Activated CD4-positive, alpha-beta T cell treated with anti-CD3 and anti-CD28 coated beads, Interleukin-2, amount 50 U/mL, for 48 hours (primary cell): ENCODE measurements at places on chromosomes 1 and 21.

DNA sequence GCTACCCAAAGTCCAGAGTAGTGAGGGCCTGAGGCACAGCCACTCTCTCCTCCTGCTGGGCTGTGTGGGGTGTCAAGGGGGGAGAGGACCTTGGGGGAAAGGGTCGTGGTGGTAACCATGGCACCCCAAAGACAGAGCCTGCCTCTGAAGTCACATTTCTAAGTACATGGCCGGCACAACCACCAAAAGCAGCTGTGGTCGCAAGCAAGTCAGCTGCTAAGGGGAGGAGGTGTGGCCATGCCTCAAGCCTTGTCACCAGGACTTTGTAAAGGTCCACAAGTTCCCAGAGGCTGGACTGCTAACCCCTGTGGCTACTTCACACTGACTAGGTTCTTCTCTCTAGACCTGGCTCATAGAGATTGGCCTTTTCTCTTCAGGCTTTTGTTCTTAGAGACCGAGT lies 310.6 kb downstream of the LMX1A start:
- no peak for DNase-seq

GRCh38 chr1:1550591-1551432 lies 10.4 kb upstream of the TMEM240 start:
- DNase-seq = no peak

- DNase-seq = no peak
Observed at GRCh38 chr21:44374601-44375280, 21.3 kb downstream of the TRPM2 start.

DNA sequence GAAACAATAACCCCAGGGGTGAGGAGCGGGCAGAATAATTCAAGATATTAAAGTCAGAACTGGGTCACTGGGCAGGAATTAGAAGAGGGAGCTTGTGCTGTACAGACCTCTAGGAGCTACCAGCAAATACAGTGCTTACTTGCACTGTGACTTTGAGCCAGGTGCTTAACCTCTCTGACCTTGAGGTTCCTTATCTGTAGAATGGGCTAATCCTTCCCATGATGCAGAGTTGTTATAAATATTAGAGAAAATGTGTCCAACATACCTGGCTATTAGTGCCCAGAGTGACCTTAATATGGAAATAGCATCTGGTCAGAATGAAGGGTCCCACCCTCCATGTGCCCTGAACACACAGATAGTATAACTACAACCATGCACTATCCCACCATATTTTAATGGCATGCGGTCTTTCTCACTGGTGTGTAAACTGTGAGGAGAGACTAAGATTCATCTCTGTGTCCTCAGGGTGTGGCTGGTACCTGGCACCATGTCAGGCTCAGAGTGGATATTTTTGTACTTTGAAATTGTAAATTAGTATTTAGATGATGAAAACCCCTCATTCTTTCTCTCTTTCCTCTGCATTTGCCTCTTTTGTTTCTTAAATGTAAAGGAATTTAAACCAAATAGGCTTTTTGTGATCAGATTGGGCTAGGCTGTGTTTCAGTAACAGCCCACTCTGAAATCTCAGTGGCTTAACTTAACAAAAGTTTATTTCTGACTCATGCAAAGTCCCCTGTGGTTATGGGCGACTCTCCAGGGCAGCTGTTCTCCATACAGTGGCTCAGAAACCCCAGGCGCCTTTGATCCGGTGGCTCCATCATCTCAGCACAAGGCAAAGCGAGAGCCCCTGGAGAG lies 60.0 kb upstream of the ROR1 start:
- DNase-seq = no peak

GRCh38 chr1:89633248-89633799 lies 404 bp downstream of the LRRC8C start:
- peak; percentile 68 for DNase-seq

- no peak for DNase-seq
Observed at GRCh38 chr21:25170681-25171080, 436.6 kb downstream of the MRPL39 start.

DNA sequence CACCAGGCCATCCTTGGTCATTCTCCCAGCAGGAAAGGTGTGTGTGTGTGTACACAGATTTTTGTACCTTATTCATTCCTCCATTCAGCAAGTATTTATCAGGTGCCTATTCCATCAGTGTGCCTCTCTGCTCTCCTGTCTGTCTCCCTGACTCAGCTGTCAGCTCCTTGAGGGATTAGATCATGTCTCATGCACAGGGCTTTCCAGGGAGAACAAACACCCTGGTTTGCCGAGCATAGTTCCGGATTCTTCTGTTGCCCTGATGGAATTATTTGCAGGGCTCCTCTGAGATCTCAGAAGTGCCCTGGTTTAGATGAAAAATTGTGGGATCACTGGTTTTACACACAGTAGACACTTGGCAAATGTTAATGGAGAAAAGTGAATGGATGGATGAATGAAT lies 8.1 kb upstream of the SDHB start:
- DNase-seq = no peak

GRCh38 chr1:8794605-8795004 lies 22.8 kb downstream of the RERE start:
- no peak for DNase-seq

DNA sequence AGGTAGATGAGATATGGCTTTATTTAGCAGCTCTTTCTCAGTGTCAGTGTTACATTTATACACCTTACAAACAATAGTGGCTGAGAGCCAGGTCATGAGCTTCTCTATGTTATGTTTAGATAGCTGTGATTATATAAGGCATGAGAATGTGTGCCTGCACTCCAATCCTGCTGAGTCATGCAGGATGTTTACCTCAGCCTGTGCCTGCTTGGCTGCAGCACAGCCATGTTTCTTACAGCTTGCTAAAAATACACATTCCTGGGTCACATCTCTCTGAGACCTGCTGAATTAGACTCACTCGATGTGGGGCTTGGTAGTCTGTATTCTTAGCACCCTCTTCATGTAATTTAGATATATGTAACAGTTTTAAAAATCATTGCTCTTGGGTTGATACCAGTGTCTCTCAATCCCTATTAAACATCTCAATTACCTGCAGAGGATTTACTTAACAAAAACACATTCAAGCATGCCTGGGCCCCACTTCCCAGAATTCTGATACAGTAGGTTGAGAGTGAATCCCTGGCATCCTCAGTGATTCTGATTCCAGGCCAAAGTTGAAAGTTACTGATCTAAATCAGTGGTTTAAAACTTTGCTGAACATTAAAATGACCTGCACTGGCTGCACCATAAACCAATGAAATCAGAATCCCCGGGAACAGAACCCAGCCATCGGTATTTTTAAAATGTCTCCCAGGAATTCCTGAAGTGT lies 107.5 kb downstream of the GDAP2 start:
- no peak for DNase-seq

DNA sequence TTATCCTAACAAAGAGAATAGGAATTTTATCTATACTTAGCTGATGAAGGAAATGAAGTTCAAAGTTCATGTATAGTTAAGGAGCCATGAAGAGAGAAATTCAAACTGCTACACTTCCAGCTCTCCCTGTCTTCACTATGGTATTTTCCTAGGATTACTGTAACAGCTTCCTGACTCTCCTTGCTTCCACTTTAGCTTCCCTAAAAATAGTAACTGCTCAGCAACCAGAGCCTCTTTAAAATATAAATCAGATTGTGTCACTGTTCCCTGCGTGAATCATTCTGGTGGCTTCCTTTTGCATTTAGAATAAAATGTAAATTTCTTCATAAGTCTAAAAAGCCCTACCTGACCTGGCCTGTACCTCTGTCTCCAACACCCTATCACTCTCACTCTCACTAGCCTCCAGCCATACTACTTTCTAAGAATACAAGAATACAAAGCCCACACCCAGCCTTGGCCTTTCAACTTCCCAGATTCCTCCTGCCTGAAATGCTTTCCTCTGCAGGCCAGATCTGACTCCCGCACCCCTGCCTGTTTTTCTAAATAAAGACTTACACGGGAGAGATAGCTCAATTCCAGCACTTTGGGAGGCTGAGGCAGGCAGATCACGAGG lies 30.5 kb downstream of the OR10J1 start:
- DNase-seq = no peak

GRCh38 chr1:65949230-65949626 lies 156.5 kb downstream of the PDE4B start:
- DNase-seq = no peak

DNA sequence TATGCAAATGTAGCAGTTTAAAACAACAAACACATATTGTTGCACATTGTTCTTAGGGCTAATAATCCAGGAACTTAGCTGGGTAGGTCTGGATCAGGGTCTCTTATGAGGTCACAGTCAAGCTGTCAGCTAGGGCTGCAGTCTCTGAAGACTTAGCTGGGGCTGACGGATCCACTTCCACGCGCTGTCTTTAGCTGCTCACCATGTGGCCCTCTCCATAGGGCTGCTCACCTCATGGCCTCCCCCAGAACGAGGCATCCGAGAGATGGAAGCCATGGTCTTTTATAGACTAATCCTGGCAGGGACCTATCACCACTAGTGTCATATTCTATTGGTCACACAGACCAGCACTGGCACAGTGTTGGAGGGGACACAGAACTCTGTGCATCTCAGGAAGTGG lies 8.7 kb upstream of the OXCT2 start:
- DNase-seq = no peak

GRCh38 chr1:185663771-185664296 lies 70.4 kb upstream of the HMCN1 start:
- DNase-seq = no peak
